ENCODE measurements at places on chromosomes 11 and 22.

- DNase-seq: no peak
Observed at GRCh38 chr22:50628543-50629134, 687 bp upstream of the ARSA start.

DNA sequence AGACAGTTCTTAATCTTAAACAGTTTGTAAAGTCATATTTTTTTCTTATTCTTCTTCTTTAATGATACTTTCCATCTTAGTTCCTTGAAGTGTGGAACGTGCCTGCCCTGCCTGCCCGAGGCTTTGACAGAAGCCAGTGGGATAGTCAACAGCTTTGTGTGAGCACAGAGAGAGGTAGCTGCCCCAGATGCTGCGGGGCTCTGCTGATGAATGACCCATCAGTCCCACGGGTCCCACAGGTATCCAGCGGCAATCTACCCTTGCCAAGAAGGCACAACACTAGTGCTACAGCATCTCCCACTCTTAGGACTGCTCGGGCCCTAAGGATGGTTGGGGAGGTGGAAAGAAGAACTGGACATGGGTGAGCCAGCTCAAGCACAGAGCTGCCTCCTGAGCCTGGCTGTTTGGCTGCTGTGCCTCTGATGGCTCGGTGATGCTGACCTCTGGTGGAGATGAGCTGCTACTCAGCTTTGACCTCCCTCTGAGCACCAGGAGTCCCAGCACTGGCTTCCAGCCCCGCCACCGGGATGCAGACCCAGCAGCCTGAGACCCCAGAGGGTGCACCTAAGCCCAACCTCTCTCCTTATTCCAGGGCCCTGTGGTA is 11.8 kb upstream of the APLNR start:
- DNase-seq: peak; percentile 74

DNA sequence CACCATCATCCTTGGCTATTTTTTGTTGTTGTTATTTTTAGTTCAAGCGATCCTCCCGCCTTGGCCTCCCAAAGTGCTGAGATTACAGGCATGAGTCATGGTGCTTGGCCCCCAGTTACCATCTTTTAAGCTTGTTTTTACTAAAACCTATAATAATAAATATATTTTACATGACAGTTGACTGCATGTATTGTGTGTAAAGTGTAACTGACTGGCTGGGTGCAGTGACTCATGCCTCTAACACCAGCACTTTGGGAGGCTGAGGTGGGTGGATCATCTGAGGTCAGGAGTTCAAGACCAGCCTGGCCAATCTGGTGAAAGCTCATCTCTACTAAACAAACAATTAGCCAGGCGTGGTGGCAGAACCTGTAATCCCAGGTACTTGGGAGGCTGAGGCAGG is 386.2 kb downstream of the TENM4 start:
- DNase-seq: no peak

DNA sequence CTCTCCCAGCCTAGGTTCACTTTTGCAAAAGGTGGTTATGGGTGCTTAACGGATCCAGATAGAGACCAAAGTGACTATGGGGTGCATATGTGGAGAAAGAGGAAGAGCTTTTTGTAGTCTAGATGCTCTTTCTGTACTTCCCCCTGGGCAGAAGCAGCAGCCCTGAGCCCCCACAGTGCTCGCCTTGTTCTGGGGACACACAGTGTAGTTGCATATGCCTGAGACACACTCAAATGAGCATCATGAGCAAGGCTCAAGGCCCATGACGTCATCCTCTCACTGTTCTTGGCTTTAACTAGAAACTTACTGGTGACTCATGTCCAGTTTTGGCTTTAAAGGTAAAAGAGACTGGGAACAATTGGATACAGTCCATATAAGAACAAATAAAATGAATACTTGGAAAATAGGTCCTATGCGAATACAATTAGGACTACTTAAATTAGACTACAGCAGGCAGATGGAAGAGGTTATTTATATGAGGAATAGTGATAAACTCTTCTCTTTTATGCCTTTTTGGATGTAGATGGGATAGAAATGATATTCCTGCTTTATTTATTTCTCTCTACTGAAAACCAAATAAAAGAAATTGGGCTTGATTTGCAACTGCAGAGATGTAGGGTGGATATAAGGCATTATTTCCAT is 20.1 kb upstream of the PEX26 start:
- no peak for DNase-seq

- DNase-seq: no peak
Observed at GRCh38 chr11:26901162-26901561, 92.8 kb upstream of the FIBIN start.

GRCh38 chr11:2196970-2197770 is 25.6 kb upstream of the TH start:
- peak; percentile 83 for DNase-seq

GRCh38 chr11:13944016-13944415 is 18.5 kb upstream of the SPON1 start:
- DNase-seq: no peak

DNA sequence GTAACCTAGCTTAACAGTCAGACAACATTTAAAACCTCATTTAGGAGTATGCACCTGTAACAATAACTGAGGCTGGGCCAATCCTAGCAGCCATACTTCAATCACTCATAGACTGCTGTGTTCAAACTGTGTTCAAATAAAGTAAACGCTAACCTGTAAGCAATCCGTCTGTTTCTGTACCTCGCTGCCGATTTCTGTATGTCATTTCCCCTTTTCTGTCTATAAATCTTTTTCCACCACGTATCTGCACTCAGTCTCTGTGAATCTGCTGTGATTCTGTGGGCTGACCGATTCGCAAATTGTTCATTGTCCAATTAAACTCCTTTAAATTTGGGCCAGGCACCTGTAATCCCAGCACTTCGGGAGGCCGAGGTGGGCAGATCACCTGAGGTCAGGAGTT is 12.3 kb downstream of the APOBEC3H start:
- no peak for DNase-seq

- no peak for DNase-seq
Observed at GRCh38 chr11:61880031-61880430, 11.3 kb downstream of the FADS3 start.

GRCh38 chr11:11391796-11392463 is 38.9 kb upstream of the CSNK2A3 start:
- DNase-seq: no peak

DNA sequence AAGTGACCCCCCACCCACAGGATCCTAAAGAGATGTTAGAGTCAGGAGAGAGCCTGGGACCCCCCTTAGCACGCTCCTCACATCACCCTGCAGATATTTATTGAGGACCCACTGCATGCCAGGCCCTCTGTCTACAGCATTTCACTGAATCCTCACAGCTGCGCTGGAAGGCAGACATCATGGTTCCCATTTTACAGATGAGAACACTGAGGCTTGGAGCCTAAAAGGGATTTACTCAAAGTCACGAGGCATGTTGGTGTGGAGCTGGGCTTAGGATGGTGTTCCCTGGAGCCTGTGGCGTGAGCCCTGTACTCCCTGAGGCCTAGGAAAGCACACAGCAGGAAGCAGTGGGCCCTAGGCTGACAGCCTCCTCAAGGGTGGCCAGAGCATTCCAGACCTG is 39.2 kb upstream of the LRRC32 start:
- no peak for DNase-seq

- DNase-seq: no peak
Observed at GRCh38 chr22:44145544-44145943, 35.2 kb upstream of the PARVG start.

All from BE2C (cell line).